Psoas muscle (tissue), 8 donors: ENCODE measurements at places on chromosomes 4 and X. TPM values are rescaled to one million over a fixed set of nuclear protein-coding genes. Genes with fewer than 3 reads are reported as not detected.

DNA sequence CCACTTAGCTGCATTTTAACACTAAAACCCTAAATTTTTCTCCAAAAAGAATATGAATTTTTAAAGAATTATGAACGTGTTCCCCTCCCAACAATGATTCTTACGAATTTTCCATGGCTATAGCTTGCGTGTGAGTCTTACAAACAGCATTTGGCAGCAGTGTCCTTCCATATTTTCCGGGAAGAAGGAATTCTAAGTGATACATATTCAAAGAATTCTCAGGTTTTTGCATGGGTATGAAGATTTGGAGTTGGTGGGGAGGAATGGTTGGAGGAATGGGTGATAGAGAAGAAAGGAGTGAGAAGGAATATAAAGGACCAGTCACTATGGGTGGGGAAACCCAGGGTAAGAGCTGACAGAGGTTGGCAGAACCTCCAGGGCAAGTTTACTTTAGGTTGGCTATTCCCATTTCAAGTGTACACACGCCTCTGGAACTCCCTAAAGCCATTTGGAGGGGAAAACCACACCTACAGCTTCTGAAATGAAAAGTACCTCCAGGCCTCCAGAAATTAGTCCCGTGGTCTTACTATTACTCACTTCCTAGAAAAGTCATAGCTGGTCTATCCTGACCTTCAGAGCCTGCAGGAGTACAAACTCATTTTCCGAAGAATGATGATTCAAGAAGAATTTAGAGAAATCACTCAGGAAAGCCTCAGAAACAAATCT lies 420.8 kb upstream of the DIPK2B start:
- no peak overlapping the region for H3K27ac ChIP-seq
- H3K27me3 ChIP-seq = no peaks in the 10 kb centered on the region
- DNase-seq = no peak
- no peaks in the 10 kb centered on the region for H3K36me3 ChIP-seq

GRCh38 chr4:145276050-145276449 lies 95.7 kb upstream of the OTUD4 start:
- H3K27me3 ChIP-seq = no peaks in the 10 kb centered on the region
- peaks cover 17% of the 10 kb centered on the region for H3K4me1 ChIP-seq
- no peaks in the 10 kb centered on the region for H3K36me3 ChIP-seq
- H3K4me3 ChIP-seq = no peak overlapping the region

Gene KLHL34
- total RNA-seq = 7.3 TPM

GRCh38 chrX:94058728-94059382 lies 384.8 kb downstream of the FAM133A start:
- H3K4me1 ChIP-seq = no peaks in the 10 kb centered on the region
- H3K36me3 ChIP-seq = no peaks in the 10 kb centered on the region
- H3K27me3 ChIP-seq = no peaks in the 10 kb centered on the region
- H3K4me3 ChIP-seq = no peak overlapping the region

GRCh38 chr4:187921946-187922623 lies 73.5 kb upstream of the ZFP42 start:
- H3K27ac ChIP-seq = no peak overlapping the region
- no peaks in the 10 kb centered on the region for H3K4me1 ChIP-seq
- no peak overlapping the region for H3K4me3 ChIP-seq
- no peak for DNase-seq

DNA sequence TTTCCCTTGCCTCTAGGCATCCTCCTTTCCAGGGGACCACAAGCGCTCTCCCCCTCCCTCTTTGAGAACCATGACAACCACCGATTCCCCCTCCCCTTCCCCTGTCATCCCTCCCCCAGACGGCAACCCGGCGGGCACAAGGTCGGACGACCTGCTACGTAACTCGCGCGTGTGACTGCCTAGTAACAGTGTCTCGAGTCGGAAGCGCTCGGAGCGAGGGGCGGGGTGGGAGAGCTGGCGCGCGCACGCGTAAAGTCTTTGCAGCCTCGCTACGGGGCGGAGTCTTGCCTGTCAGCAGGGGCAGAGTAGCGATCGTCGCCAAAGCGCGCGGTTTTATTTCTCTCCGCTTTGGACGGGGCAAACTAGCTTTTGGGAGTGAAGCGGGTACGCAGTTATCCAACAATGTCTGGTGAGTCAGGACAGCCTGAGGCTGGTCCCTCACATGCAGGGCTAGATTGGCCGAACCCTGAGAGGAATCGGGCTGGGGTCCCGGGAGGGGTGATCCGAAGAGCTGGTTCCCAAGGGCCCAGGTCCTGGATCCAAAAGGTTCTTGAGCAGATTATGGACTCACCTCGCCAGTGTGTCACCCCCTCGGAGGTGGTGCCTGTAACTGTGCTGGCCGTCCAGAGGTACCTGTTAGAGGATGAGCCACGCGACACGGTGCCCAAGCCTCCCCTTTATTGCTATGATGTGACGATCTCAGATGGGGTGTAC lies at the start of gene RADX:
Gene RADX (plus strand): TSS at position 300 of the 714 bp plus-strand sequence. CDS start 103 bp downstream, at position 403.
- peak within 1 kb of the TSS; percentile 67 for H3K4me3 ChIP-seq
- H3K27ac ChIP-seq = no peak within 1 kb of the TSS
- H3K27me3 ChIP-seq = no peaks in the 10 kb centered on the region
- peak; percentile 75 for DNase-seq

GRCh38 chr4:10007793-10008608 lies 13.3 kb downstream of the SLC2A9 start:
- DNase-seq = no peak
- no peak overlapping the region for H3K4me3 ChIP-seq
- peaks cover 28% of the 10 kb centered on the region for H3K4me1 ChIP-seq
- peaks cover 2% of the 10 kb centered on the region for H3K27me3 ChIP-seq
- no peaks in the 10 kb centered on the region for H3K36me3 ChIP-seq

DNA sequence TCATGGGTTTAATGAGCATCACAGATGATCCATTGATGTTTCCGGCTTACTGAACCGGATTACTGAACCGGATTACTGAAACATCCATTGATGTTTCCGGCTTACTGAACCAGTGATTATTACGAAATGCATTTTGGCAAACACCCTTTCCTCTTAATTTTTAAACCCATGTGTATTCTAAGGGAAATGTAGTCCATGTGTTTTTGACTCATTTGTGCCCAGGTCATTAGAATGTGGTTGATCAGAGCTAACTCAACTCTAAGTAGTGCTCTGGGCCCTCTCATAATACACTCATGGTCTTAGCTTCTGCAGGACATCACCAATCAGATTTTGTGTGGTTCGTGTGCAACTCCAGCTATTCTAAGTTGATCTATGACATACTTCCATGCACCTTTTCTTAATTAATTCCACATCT lies 141.6 kb downstream of the SPATA18 start:
- no peaks in the 10 kb centered on the region for H3K4me1 ChIP-seq
- no peak for DNase-seq
- H3K27ac ChIP-seq = no peak overlapping the region
- no peak overlapping the region for H3K4me3 ChIP-seq

- H3K36me3 ChIP-seq = no peaks in the 10 kb centered on the region
- no peak overlapping the region for H3K27ac ChIP-seq
- H3K27me3 ChIP-seq = no peaks in the 10 kb centered on the region
- H3K4me3 ChIP-seq = no peak overlapping the region
- H3K4me1 ChIP-seq = no peaks in the 10 kb centered on the region
- DNase-seq = no peak
Measured at GRCh38 chr4:183915976-183916375, 10.9 kb downstream of the STOX2 start.

Gene ATP1B4
- 8.5 TPM for total RNA-seq

Gene HTRA3
- 7.2 TPM for total RNA-seq

GRCh38 chrX:19863212-19863856 lies 24.1 kb downstream of the SH3KBP1 start:
- no peaks in the 10 kb centered on the region for H3K36me3 ChIP-seq
- peaks cover 11% of the 10 kb centered on the region for H3K4me1 ChIP-seq
- H3K27me3 ChIP-seq = no peaks in the 10 kb centered on the region
- H3K4me3 ChIP-seq = no peak overlapping the region
- no peak overlapping the region for H3K27ac ChIP-seq

- H3K27ac ChIP-seq = no peak overlapping the region
- DNase-seq = no peak
- H3K27me3 ChIP-seq = no peaks in the 10 kb centered on the region
- no peaks in the 10 kb centered on the region for H3K4me1 ChIP-seq
- no peaks in the 10 kb centered on the region for H3K36me3 ChIP-seq
Measured at GRCh38 chrX:100263650-100264049, 146.4 kb downstream of the PCDH19 start.

Gene SMIM10
- total RNA-seq = 1.9 TPM

Gene BCORL1
- 5.8 TPM for total RNA-seq

- H3K27ac ChIP-seq = no peak overlapping the region
- no peaks in the 10 kb centered on the region for H3K36me3 ChIP-seq
- no peaks in the 10 kb centered on the region for H3K4me1 ChIP-seq
- DNase-seq = peak; percentile 64
Measured at GRCh38 chrX:49230500-49231232, 2.5 kb downstream of the CACNA1F start.

DNA sequence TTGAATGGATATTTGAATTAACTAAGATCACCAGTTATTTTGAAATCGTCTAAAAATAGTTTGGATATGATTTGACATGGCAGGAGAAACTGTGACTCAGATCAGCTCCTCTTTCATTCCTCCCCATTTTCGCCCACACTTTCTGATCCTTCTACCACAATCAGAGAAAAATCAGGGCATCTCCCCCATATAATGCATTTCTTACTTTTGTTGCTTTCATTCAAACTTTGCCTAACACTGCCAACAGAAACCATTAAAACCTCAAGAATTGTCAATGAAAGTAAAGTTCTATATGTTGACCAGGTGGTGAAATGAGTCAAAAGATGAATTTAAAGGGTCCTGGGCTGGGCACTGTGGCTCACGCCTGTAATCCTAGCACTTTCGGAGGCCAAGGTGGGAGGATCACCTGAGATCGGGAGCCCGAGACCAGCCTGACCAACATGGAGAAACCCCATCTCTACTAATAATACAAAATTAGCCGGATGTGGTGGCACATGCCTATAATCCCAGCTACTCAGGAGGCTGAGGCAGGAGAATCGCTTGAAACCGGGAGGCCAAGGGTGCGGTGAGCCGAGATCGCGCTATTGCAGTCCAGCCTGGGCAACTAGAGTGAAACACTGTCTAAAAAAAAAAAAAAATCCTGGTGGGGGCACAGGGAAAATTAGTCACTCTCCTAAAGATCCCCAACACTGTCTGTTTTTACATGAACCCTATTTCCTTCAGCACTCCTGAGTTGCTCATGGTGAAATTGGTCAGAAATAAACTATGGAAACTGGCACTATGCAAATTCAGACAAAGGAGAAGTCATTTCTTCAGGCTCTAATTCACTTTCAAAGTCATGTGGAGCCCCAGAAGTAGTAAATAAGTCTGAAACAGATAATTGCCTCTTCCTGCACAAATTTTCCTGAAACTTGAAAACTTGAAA lies 122.8 kb upstream of the NOCT start:
- H3K36me3 ChIP-seq = no peaks in the 10 kb centered on the region
- no peak overlapping the region for H3K4me3 ChIP-seq
- DNase-seq = no peak
- peaks cover 26% of the 10 kb centered on the region for H3K4me1 ChIP-seq

DNA sequence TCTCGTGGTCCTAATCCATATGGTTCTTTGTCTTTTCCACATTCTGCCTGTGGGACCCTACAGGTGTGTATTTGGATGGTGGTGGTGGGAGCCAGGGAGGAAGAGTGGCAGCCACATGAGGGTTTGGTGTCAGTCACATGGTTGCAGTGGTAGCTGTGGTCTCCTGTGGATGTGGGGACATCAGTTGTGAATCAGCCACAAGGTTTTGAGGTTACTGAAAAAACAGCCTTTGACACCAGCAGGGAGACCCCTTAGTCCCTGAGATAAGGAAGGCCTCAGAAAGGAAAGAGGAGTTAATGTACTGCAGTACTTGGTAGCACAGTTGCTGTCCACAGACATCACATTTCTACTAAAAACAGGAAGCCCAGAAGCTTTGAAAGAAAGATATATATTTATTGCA lies 15.8 kb upstream of the GAGE10 start:
- no peak for DNase-seq
- no peaks in the 10 kb centered on the region for H3K36me3 ChIP-seq
- H3K4me1 ChIP-seq = no peaks in the 10 kb centered on the region
- H3K27me3 ChIP-seq = peaks cover 13% of the 10 kb centered on the region
- H3K27ac ChIP-seq = no peak overlapping the region
- H3K4me3 ChIP-seq = no peak overlapping the region

DNA sequence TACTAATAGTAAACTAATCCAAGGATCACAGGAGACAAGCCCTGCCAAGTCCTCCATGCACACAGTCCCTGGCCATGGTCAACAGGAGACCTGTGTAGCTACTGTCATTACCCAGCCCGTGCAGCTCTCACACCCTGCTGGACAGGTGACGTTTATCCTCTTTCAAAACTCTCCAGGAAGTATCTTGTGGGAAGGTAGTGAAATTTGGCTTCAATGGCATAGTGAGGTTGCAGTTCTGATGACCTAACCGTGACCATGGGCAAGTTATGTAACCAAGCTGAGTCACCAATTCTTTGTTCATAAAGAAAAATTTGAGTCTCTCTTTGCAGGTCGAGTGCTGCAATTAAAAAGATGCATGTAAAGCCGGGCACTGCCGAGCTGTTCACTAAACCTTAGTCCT lies 11.3 kb upstream of the SLC2A9 start:
- no peaks in the 10 kb centered on the region for H3K27me3 ChIP-seq
- no peak overlapping the region for H3K4me3 ChIP-seq
- peaks cover 57% of the 10 kb centered on the region for H3K4me1 ChIP-seq
- peak overlapping the region; percentile 78 for H3K27ac ChIP-seq

Gene TBCK
- total RNA-seq = 9.7 TPM

GRCh38 chrX:76279007-76279406 lies 106.1 kb downstream of the PBDC1 start:
- peaks cover 4% of the 10 kb centered on the region for H3K27me3 ChIP-seq
- H3K4me3 ChIP-seq = no peak overlapping the region
- H3K27ac ChIP-seq = no peak overlapping the region
- no peak for DNase-seq
- no peaks in the 10 kb centered on the region for H3K36me3 ChIP-seq

- no peak for DNase-seq
- H3K4me3 ChIP-seq = no peak overlapping the region
- H3K27ac ChIP-seq = no peak overlapping the region
- H3K27me3 ChIP-seq = no peaks in the 10 kb centered on the region
- peaks cover 39% of the 10 kb centered on the region for H3K36me3 ChIP-seq
Measured at GRCh38 chrX:153736871-153737441, 12.3 kb downstream of the ABCD1 start.

- no peak for DNase-seq
- no peak overlapping the region for H3K4me3 ChIP-seq
- no peaks in the 10 kb centered on the region for H3K4me1 ChIP-seq
- H3K36me3 ChIP-seq = no peaks in the 10 kb centered on the region
Measured at GRCh38 chr4:124526769-124527168, 185.8 kb downstream of the ANKRD50 start.
